Muscle of arm (tissue), 14 donors: ENCODE measurements at places on chromosomes 4 and X.
A peak's percentile ranks its signal among the peaks of the same experiment; 100 is the strongest.

GRCh38 chr4:184506527-184507121 is 32.3 kb upstream of the IRF2 start:
- no peak for DNase-seq

DNA sequence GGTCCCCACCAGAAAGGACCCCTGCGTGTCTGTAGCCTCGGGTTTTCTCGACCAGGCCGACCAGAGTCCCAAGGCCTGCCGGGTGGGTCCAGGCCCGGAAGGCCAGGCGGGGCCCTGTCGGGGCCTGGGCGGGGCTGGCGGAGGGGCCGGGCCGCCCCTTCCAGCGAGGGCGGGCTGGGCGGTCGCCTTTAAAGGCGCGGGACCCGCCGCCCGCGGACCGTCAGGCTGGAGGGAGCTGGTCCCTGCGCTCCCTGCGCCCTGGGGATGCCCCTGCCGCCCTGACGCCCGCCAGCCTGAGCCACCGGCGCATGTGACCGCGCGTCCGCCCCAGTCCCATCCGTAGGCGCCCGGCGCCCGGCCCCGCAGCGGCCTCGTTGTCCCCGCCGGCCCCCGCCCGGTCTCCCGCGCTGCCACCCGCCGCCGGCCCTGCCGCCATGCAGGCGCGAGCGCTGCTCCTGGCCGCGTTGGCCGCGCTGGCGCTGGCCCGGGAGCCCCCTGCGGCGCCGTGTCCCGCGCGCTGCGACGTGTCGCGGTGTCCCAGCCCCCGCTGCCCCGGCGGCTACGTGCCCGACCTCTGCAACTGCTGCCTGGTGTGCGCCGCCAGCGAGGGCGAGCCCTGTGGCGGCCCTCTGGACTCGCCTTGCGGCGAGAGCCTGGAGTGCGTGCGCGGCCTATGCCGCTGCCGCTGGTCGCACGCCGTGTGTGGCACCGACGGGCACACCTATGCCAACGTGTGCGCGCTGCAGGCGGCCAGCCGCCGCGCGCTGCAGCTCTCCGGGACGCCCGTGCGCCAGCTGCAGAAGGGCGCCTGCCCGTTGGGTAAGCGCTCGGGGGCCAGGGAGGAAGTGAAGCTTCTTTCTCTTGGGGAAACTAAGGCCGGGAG is at the start of gene HTRA3:
HTRA3 (plus strand) TSS at position 220 of the 883 bp plus-strand sequence; CDS start at position 435, 215 bp downstream.
- peak; percentile 64 for DNase-seq

DNA sequence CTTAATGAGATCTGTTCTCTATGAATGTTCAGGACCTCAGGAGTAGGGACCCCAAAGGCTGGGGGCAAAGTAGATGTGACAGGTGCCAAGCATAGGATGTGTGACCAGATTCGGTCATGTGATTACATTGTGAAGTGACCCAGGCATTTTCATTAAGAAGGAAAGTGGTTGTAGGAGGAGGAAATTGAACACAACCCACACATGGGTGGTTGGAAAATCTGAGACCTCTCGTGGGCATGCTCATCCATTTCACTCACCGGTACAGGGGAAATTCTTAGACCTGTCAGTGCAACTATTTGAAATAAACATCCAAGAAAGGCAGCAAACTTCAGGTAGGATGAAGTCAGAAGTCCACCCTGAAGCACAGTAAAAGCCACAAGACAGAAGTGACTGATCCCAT is 43.5 kb upstream of the CD99 start:
- DNase-seq: no peak

DNA sequence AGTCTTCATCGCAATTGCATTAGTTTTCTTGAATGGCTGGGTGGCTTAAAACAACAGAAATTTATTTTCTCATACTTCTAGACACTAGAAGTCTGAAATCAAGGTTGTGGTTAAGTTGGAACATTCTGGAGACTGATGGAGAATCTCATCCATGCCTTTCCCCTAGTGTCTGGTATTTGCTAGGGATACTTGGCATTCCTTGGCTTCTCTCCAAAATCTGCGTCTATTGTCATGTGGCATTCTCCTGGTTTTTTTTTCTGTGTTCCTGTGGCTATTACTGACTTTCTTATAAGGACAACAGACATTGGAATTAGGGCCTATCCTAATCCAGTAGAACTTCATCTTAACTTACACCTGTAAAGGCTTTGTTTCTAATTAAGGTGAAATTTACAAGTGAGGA is 272.8 kb upstream of the EPHA5 start:
- no peak for DNase-seq

- DNase-seq: no peak
Observed at GRCh38 chrX:101357166-101357795, 8.7 kb upstream of the TIMM8A start.

DNA sequence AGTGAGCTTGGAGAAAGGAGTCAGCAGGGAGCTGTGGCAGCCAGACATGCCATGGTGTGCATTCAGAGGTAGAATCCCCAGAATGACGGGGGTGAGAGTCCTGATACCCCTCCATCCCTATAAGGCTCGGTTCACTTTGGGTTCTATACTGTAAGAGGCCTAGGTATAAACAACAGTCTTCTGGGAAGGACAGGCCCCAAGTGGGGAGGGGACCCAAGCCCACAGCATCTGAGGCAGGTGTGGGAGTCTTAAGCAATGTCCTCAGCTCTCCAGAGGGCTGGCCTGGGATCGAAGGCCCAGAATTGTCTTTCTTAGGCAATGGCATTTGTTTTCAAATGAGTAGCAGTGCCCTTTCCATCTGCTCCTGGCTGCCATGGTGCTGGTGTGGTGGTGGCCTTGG is 50.2 kb upstream of the MAMLD1 start:
- DNase-seq: no peak

DNA sequence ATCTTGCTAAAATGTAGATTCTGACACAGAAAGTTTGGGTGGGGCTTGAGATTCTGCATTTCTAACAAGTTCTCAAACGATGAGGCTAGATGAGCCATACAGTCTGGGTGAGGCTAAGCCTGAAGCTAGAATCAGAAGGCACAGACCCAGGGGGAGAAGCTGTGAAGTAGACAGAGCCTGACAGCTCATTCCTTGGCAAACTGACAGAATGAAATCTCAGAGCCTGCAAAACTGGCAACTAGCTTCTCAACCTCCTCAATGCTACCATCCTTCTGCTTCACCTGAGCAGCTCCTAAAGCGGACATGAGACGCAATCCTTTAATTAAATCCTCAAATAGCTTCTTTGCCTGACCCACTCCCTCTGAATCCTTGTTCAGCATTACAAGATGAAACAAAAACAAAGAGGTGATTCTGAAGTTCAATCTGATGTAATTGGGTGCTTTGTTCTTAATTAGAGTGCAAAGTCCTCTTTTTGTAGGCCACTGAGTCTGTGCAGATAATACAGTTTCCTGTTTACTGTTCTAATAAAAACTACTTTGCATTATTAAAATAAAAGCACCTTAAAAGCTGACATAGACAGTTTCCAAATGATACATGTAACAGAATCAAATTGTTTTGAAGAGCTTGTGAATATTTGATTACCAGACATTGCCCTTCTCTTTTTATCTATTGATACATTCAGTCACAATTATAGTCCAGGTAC is 71.0 kb upstream of the BMP2K start:
- DNase-seq: no peak
